HCT116 (cell line): ENCODE measurements at places on chromosomes 6 and 20.

- DNase-seq: no peak
Observed at GRCh38 chr20:60007464-60007863, 49.2 kb downstream of the CDH26 start.

GRCh38 chr6:79687759-79688158, 56.6 kb downstream of the SH3BGRL2 start:
- DNase-seq: no peak

- peak; percentile 75 for DNase-seq
Observed at GRCh38 chr20:34129518-34130162, 17.6 kb upstream of the EIF2S2 start.

GRCh38 chr20:52441710-52442109, 250.1 kb upstream of the ZFP64 start:
- DNase-seq: no peak

DNA sequence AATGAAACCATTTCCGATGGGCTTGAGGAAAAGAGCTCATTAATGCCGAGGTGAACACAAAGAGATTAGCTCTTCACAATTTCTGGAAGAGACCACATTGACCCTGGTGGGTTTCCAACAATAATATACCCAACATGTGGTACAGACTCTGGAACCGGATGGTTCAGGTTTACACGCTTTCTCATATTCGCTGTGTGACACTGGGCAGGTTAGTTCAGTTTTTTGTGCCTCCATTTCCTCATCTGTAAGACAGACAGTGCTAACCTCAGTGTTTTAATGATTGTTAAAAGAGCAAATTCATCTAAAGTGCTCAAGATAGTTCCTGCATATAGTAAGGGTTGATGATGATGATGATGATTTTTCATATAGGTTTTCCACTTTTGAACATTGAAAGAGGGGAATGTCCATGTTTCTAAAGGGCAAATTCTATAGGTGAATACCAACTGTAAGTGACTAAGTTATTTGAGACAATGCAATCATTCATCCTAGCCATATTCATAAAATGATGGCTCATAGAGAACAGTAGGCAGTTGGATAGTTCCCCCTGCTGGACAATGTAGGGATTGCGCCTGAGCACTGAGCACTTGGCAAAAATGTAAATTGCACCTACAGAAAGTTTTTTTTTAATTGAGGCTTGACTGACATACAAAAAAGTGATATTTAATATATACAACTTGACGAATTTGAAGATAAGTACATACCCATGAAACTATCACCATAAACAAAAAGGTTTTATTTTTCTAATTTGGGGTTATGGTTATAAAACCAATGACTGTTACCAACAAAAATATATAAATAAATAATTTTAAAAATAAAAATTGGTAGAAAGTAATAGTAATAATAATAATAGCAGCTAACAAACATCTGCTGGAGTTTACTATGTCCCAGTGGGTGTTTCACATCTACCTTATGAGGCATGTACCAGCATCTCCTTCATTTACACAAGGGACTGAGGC, 2.1 kb upstream of the PERP start:
- peak; percentile 78 for DNase-seq

DNA sequence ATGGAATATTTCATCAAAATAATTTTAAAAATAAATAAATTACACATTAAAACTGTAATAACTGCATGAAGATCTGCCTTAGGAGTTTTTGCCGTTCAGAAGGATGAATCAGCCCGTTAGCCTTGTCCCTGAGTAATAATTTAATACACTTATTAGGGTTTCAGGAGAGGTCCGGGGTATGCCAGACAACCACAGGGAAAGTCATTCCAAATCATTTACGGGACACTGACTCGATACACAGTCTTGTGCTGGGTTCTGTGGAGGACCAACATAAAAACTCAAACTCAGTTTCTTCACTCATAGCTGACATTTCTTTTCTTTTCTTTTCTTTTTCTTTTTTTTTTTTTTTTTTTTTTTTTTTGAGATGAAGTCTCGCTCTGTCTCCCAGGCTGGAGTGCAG, 735 bp upstream of the LY6G6F start:
- DNase-seq: no peak

DNA sequence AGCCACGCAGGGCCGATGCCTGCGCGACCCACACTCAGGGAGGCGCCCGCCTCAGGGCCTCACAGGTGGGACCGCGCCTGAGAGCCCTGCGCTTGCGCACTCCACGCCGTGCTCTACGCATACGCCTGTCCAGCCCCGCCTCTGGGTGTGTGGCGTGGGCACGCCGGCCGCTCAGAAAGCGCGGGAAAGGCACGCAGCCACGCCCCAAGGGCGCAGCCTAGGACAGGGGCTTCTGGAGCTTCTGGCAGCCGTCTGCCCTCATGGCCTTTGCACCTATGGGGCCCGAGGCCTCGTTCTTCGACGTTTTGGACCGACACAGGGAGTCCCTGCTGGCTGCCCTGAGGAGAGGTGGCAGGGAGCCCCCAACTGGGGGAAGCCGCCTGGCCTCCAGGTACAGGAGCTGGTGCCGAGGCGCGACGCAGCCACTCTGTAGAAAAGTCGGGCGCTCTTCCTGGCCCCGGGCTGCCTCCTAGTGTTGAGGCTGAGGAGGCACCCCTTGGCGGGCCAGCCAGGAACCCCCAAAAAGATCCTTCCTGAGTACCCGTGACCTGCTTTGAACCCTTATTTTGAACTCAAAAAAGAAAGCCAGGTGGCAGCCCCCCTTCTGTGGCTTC, at the start of gene SPO11:
Gene SPO11, plus strand, starts transcription at position 196 of the 614 bp plus-strand sequence. Its CDS starts 65 bp downstream, at position 261.
- no peak for DNase-seq

GRCh38 chr20:39108746-39109145, 146.6 kb downstream of the DHX35 start:
- no peak for DNase-seq

- DNase-seq: no peak
Observed at GRCh38 chr20:62352402-62353288, 14.5 kb downstream of the LAMA5 start.
